ENCODE measurements at places on chromosomes 2 and 18.

GRCh38 chr2:9326975-9327374, 96.4 kb downstream of the ITGB1BP1 start:
- no peak for DNase-seq

DNA sequence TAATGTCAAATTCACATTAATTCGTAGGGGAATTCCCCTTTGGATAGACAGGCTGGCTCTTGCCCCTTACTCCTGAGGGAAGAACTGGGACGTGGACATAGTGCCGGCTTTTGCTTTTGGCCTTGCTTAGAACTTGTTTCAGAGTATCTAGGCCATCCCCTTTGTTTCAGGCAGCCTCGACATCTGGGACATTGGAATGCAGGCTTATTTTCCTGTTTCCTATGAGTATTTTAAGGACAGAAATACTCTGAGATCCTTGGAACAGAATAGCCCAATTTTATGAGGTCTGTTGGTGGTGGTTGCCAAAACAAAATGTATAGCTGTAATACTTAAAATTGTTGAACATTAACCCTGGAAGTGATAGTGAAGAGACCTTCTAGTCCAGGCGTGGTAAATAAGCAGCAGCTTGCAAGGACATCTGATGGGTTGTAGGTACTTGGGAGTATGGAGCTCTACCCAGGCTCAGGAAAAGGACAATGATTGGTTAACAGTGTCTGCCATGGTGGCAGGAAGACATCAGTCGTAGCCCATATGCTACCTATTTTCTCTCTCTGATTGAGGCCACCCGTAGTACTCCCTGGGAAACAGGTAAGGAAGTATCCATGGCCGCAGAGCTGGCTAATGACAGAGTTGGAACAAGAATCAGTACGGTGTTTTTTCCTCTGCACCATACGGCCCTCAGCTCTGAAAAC, 112.4 kb downstream of the CDK15 start:
- DNase-seq, result no peak

DNA sequence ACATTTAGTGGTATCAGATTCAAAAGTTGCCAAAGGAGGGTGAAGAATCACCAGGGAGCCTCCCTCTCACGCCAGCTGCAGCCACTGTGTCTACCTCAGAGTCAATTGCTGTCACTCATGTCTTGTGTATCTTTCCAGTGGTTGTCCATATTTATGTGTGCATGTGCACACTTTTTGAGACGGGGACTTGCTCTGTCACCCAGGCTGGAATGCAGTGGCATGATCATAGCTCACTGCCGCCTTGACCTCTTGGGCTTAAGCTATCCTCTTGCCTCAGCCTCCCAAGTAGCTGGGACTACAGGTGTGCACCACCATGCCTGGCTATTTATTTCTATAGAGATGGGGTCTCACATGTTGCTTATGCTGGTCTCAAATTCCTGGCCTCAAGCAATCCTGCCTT, 4.0 kb downstream of the MOCOS start:
- no peak for DNase-seq

GRCh38 chr18:74342416-74343043, 26.9 kb downstream of the C18orf63 start:
- DNase-seq, result peak; percentile 35

GRCh38 chr2:201984800-201985525, 48.7 kb upstream of the FZD7 start:
- DNase-seq, result no peak

Data from uterus (tissue), 4 donors.